Stimulated activated CD4-positive, alpha-beta T cell treated with anti-CD3 and anti-CD28 coated beads, TNF-alpha, amount 100 ng/mL, for 4 hours (primary cell): ENCODE measurements at places on chromosomes 11 and 22.

DNA sequence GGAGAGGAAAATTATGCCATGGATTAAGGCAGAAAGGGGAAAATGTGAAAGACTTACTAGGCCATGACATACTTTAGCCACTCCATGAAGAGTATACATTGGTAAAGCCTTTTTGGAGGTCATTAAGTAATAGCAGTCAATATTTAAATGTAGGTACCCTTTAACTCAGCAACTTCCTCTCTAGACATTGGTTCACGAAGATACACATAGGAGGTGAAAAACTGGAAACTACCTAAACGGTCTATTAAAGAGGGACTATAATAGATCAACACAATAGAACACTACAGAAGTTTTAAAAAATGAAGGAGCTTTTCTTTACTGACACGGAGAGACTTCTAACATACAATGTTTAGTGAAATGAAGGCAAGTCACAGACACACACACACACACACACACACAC lies 68.2 kb upstream of the BMAL1 start:
- no peak for DNase-seq

- no peak for DNase-seq
These were observed 62.5 kb downstream of the SMIM38 start for GRCh38 chr11:69218271-69218682.

GRCh38 chr11:44407211-44407996 lies 97.5 kb upstream of the ALX4 start:
- no peak for DNase-seq

DNA sequence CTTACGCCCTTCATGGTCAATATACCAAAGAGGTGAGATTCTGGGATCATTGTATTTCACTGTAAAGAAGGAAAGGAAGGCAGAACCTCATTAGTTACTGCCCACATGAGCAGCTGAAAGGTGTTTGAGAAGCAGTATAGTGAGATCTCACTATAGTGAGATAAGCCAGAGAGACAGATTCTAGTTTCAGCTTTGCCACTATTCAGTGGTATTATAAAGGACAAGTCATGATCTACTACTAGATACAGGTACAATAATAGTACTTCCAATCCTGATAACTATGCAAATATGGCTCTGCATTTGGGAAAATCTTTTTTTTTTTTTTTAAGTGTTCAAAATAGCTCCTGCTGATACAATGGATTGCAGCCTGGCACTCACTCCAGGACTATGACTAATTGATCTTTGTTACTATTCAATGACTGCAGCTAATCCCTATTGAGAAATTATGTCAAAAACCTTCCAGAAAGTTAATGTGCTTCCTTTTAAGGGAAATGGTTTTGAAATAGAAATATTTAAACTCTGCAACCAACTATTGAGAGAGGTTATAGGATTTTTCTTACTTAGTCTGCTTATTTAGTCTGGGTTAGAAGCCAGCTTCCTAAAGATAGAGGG lies 8.3 kb upstream of the DLAT start:
- no peak for DNase-seq

- no peak for DNase-seq
These were observed 1.2 kb upstream of the ARFGAP2 start for GRCh38 chr11:47177846-47178245.

- DNase-seq: no peak
These were observed 41.8 kb downstream of the ENTHD1 start for GRCh38 chr22:39851606-39852315.

- DNase-seq: no peak
These were observed 101.9 kb downstream of the UVRAG start for GRCh38 chr11:75916882-75917281.

GRCh38 chr11:62172294-62172693 lies 17.7 kb upstream of the SCGB1D1 start:
- no peak for DNase-seq

GRCh38 chr11:5103066-5103465 lies 33.7 kb downstream of the OR52E1 start:
- DNase-seq: no peak

- DNase-seq: no peak
These were observed 533.1 kb downstream of the ETS1 start for GRCh38 chr11:128053981-128054931.

DNA sequence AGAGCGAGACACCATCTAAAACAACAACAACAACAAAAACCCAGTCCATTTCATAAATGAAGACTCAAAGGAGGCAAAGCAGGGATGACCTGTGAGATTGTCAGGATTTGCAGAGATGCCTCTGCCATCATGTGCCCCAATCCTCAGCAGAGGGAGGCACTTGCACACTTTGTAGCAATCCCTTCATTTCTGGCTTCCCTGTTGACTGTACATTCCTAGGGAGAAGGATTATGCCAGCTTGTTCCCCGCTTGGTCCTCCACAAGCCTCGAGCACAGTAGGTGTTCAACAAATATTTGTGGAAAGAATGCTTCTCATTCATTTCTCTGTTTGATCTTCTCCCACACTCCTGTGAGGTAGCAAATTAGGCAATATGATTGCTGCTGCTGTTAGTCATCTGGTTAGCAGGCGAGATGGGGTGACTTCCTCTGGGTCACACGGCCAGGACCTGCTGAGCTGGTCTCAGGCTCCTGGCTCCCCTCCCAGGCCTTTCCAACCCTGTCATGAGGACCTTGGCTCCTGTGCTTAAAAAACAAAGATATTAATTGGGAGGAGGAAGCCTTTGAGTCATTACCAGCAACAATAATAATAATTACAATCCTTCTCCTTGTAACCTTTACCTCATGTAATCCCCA lies 34.1 kb downstream of the LIF start:
- DNase-seq: no peak

GRCh38 chr11:67504005-67504949 lies 886 bp downstream of the PITPNM1 start:
- DNase-seq: no peak

- DNase-seq: no peak
These were observed 39.9 kb downstream of the SGSM3 start for GRCh38 chr22:40410272-40410671.

- no peak for DNase-seq
These were observed 734.2 kb upstream of the ANO3 start for GRCh38 chr11:25597696-25598095.

DNA sequence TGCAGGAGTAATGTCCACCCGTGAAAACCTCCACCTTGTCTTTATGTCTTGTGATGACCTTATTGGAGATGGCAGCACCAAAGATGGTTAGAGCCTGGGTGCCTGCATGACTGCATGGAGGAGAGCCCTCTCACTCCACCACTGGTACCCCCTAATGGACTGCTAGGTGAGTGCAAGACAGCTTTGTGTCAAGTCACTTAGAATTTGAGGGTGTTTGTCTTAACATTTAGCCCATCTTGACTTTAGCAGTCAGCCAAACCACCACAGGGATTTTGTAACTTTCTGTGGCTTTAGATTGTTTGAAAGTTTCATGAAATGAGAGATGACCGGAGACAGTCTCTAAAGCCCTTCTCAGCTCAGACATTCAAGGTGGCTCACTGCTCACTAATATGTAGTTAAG lies 232.9 kb upstream of the NCAM1 start:
- no peak for DNase-seq

- DNase-seq: no peak
These were observed 602 bp downstream of the EWSR1 start for GRCh38 chr22:29268511-29269229.

DNA sequence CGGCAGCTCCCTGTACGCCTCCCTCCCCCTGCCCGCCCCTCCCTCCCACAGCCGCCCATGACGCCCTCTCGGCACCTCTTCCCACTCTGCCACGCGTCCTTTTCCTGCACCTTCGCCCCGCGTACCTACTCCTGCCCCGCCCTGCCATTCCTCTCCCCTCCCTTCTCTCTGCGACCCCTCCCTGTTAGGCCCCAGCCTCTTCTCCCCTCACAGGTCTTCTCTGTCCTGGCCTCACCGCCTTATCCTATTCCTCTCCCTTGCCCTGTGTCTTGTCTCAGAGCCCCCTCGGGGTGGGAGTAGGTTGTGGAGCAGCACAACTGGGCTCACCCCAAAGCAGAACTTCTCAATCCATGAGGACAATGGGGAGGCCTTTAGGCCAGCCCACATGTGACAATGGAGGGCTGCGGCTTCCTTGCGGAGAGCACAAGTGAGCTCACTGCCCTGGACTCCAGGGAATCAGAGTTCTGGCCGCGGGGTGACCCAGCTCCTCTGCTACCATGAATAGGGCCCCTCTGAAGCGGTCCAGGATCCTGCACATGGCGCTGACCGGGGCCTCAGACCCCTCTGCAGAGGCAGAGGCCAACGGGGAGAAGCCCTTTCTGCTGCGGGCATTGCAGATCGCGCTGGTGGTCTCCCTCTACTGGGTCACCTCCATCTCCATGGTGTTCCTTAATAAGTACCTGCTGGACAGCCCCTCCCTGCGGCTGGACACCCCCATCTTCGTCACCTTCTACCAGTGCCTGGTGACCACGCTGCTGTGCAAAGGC lies 539 bp downstream of the SLC35C1 start:
- DNase-seq: peak; percentile 7

DNA sequence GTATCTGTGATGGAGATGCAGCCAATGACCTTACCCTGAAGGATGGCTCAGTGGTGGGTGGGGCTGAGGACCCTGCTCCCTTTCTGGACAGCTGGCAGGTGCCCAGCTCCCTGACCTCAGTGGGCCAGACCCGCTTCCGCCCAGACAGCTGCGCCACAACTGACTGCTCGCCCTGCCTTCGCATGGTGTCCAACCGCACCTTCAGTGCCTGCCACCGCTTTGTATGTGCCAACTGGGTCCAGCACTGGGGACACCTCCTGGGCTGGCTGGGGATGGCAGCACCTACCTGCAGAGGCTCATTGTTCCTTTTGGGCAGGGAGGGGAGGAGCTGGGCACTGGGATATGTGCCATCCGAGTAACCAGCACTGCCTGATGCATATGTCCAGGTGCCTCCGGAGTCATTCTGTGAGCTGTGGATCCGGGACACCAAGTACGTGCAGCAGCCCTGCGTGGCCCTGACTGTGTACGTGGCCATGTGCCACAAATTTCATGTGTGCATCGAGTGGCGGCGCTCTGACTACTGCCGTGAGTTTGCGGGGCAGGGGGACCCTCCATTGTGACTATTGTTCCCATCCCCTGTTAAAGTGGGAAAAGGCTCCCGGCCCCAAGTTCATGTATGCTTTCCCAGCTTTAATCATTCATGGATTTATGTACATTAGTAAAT lies 84.8 kb downstream of the OTOG start:
- no peak for DNase-seq

GRCh38 chr22:48700566-48701295 lies 1126.9 kb downstream of the BRD1 start:
- no peak for DNase-seq

GRCh38 chr11:79294845-79295731 lies 145.7 kb downstream of the TENM4 start:
- no peak for DNase-seq

DNA sequence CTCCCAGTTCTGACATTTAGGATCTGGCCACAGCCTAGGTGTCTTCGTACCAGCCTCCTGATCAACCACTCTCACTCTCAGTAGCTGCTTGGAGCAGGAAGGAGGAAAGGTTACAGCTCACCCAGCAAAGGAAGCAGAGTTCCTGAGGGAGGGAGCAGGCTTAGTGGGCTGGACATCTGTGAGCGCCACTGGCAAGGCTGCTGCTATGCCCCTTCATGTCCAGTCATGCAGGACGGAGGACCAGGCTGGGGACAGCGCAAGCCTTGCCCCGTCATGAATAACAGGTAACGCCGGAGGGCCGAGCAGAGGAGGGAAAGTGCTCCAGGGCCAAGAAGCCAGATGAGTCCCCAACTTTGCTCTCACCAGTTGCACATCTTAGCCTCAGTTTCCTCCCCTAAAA lies 25.8 kb downstream of the TPST2 start:
- DNase-seq: no peak

DNA sequence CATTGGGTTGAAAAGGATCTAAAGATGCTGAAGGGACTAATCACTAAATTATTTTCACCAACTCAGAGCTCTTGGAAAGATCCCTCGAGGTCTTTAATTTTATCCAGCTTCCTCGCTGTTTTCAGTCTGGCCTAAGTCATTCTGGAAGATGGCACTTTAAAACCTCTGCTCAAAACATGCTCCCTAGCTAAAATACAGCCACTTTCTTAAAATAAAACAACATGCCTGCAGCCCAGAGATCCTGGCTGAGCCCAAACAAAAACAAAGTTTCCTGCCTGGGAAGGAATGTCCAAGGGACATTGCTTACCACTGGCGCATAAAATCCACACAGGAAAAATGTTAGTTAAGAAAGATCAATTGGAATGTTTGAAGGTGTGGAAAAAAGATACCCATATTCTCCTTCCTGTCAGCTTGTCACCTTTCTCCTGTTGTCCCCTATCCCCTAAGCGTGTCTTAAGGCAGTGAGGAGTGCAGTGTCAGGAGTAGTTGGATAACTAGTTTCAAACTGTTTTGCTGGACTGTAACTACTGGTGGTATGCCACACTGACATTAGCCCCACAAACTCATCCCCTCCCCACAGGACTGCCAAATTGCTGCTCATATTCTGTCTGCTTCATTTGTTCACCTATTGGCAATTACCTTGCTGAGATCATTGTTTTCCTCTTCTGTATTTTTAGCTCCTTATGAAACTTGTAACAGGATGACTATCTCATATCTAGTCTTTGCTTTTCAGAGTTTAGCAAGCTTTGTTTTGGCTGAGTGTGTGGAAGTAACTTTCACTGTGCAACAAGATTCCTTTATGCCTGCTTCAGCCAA lies 108.3 kb upstream of the SESN3 start:
- no peak for DNase-seq

- DNase-seq: no peak
These were observed 33.9 kb downstream of the AP2A2 start for GRCh38 chr11:959608-960007.

DNA sequence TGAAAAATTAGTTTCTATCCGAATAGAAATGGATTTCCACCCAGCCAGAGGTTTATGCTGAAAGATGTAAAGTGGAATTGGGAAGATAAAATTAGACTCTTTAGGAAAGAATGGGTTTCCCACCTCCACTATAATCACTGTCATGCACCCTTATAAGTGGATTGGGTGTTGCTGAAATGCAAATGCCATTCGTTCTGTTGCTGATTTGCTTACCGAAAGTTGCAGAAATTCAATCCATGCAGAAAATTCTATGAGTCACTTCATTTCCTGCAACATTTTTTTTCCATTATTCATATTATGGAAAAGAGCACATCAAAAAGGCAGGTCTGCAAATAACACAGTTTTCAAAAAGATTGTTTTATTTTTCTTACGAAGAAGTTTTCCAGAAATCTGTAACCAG lies 65.6 kb downstream of the LDLRAD3 start:
- no peak for DNase-seq

- DNase-seq: no peak
These were observed 102.1 kb downstream of the C11orf91 start for GRCh38 chr11:33598426-33599069.

- no peak for DNase-seq
These were observed 552 bp downstream of the DSCAML1 start for GRCh38 chr11:117796456-117796871.
